ENCODE measurements at places on chromosomes 2 and 18.

DNA sequence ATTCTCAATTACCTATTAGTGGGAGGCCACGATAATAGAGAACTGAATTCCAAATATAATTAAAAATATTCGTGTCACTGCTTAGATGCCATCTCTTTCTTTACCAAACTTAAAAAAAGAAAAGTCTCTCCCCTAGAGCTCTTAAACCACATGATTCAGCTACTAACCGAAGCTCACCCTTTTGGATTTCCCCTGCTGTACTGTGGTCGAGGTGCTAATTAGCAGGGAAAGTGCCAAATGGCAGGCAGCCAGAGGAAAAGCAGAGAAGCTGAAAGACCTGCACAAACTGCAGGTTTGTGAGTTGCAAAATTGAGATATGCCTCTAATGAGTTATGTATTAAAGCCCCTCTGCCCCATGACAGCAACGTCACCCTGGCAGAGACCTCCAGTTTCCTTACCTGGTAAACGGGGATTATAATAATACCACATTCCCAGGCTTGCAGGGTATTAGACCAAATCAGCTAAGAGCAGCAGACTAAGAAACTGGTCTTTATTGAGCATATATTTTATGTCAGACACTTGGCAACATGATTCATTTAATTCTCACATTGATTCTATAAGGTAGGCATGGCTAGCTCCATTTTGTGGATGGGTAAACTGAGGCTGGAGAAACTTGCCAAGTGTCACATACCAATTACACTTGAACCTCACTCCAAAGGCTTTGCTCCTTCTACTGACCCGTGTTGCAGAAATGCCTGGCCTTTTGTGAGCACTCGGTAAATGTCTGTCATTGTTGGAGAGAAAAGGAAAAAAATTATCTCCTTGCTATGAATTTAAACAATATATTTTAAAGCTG lies 259.7 kb downstream of the LPIN1 start:
- peak; percentile 27 for DNase-seq

DNA sequence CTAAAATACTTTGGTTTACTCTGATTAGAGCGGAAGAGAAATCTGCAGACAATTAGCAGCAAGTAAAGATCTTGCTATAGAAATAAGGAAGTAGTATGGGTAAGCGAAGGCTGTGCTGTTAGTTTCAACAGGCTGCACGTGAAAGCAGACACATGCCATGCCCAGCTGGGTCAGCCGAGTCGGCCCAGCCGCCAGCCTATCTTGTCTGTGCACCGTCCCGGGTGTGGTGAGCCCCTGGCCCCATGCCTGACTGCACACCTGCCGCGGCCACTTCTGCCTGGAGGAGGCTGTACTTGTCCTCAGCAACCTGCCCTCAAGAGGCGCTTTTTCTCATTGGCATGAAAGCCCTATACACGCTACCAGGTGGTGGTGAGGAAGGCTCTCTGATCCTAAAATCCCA lies 185.5 kb downstream of the SEPTIN10 start:
- DNase-seq = no peak

- no peak for DNase-seq
Observed at GRCh38 chr18:79625195-79625923, 54.2 kb upstream of the CTDP1 start.

GRCh38 chr2:125456693-125457363 lies 1199.1 kb upstream of the GYPC start:
- no peak for DNase-seq

DNA sequence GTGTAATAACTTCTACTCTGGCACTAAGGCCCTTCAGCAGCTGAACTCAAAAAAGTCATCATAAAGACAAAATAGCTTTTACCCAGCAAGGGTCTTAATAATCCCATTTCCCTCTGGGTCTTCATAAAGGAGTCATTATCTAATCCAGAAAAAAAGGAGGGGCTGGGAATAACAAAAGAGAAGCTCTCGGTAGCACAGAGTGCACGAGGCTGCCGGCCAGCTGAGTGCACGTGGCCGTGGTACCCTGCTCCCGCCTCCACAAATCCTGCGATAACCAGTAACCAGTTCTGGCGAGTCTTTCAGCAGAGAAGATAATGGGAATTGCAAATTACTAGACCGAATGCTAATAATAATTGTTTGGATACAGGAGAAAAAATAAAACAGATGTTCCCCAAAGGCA lies 7.5 kb downstream of the NRP2 start:
- DNase-seq = no peak

DNA sequence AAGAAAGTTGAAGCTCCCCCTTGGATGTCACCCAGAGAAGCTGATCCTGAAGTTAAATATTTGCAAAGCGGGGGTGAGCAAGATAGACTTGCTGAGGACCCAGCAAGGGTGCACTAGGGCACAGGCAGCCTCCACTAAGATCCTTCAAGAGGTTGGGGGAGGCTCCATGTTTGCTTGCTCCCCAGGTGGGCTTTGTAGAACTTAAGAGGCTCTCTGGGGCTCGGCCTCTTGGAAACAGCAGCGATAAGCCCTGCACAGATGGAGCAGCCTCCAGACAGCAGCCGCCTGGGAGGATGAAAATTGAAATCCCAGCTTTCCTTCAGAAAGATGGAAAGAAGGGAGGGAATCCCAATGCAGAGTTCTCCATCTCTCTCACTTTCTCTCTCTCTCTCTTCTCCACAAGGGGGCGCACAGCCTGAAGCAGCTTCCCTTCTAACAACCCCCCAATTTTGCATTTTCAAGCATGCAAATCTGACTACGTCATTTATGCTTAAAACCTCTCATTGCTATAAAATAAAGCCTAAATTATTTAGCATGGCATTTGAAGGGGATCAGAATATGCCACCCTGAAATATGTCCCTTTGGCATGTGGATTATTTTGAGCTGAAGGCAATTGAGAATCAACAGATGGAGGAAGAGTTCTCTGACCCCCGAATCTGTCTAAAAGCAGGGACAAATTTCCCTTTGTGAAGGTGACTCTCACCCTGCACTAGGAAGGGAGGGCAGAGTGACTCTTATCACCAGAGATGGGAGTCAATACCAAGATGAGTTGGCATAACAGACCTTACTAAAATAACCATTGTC lies 185.7 kb upstream of the KLHL29 start:
- DNase-seq = peak; percentile 22

GRCh38 chr2:98311771-98312545 lies 34.3 kb upstream of the CNGA3 start:
- DNase-seq = no peak

GRCh38 chr18:36460324-36460850 lies 162.9 kb downstream of the FHOD3 start:
- no peak for DNase-seq

DNA sequence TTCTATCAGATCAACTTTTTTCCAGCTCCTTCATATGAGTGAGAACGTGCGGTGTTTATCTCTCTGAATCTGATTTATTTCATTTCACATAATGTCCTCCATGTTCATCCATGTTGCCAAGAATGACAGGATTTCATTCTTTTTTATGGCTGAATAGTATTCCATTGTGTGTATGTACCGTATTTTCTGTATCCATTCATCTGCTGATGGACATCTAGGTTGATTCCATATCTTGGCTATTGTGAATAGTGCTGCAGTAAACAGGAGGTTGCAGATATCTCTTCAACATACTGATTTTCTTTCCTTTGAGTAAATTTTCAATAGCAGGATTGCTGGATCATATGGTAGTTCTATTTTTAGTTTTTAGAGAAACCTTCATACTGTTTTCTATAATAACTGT lies 388.5 kb downstream of the DCDC2C start:
- DNase-seq = no peak

GRCh38 chr2:95719473-95720060 lies 127.8 kb downstream of the TRIM43 start:
- DNase-seq = no peak

- DNase-seq = no peak
Observed at GRCh38 chr18:3655254-3656050, 205.5 kb downstream of the TGIF1 start.

DNA sequence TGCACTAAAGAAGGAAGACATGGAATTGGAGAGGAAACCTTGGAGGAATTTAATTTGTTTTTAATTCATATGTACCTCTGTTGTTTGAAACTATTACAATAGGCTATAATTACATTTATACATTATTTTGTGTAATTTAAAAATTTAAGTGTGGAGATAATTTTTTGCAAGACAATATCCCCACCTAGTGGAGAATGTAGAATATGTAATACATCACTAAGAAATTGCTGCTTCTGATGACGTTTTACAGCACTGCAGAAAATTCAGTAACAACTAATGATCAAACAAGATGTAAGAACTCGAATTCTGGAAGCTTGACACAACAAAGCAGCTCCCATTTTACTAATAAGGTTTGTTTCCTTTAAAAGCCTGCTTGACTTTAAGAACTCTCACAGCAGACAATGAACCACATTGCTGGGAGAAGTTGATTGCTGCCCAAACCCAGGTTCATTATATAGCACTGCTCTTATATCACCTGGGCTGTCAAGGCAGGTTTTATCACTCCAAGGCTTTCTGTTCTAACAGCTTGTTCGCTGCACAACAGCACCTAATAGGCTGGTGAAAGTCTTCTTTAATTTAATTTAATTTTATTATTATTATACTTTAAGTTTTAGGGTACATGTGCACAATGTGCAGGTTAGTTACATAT lies 53.4 kb downstream of the THADA start:
- no peak for DNase-seq

DNA sequence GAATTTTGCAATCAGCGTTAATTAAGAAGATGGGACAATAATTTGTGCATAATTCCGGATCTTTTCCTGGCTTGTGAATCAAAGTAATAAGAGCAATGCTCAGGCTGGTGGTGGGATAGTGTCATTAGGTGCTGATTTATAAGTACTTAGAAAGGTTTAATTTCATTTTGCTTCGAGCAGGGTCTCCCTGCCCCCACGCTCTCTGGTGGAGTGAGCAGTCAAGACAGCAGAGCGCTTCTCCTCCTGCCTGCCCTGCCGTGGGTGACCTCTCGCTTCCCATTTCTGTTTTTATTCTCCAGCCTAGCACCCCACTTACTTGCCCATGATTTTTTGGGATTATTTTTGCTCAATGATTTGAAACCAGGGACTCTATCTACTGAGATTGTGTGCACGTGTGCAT lies 7.1 kb downstream of the ASB18 start:
- no peak for DNase-seq

GRCh38 chr2:189124175-189124574 lies 55.4 kb downstream of the COL5A2 start:
- no peak for DNase-seq

- DNase-seq = no peak
Observed at GRCh38 chr18:70456376-70456775, 167.5 kb downstream of the SOCS6 start.

DNA sequence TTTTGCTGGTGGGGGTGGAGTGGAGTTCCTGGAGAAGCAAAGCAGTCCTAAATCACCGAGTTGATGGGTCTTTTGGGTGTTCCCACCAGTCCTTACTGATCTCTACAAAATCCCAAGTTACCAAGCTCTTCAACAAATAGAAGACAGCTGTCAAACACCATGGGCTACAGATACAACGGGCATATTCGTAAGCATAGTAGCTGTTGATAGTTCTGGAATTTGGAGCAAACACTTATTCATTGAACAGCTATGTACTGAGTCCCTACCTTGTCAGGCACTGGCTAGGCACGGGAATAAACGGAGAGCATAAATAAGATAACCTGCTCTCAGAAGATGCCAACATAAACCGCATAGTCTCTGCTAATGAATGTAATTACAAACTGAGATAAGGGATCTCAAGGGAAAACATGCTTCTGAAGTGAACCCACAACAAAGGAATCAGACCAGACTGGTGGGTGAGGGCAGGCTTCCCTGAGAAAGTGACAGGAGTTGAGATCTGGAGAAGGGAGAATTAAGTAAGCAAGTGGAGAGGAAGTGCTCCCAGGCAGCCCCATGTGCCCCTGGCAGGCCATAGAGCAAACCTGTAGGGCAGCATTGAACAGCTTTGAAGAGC lies 947 bp upstream of the ANKRD44 start:
- no peak for DNase-seq

- no peak for DNase-seq
Observed at GRCh38 chr2:939936-940601, 10.6 kb upstream of the SNTG2 start.

DNA sequence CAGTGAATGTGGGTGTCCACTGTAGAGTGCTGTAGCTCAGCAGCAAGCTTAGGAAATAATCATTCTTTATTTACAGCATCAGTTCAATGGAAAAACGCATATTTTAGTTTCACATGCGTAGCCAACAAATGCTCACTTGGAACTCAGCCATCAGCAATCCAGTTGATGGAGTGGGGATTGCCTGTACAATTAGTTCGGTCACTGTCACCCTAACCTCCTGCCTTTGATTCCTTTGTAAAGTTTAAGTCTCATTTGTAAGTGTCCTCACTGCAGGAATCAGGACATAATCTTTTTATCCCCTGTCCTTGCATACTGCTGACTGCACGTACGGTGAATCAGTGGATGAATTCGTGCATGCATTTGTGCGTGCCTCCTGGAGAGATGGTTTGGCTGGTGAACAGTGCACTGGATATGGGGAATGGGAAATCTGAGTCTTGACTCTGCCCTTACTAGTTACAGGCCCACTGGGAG lies 55.9 kb downstream of the RAB31 start:
- no peak for DNase-seq

GRCh38 chr2:102004581-102004980 lies 12.8 kb downstream of the IL1R2 start:
- no peak for DNase-seq

GRCh38 chr18:44918142-44918476 lies 237.4 kb downstream of the SETBP1 start:
- no peak for DNase-seq

Data from HAP-1 (cell line).